CD8-positive, alpha-beta memory T cell (primary cell): ENCODE measurements at places on chromosomes 6 and 20. TPM values are rescaled to one million over a fixed set of nuclear protein-coding genes. Genes with fewer than 3 reads are reported as not detected.

- H3K36me3 ChIP-seq, result no peaks in the 10 kb centered on the region
- H3K27ac ChIP-seq, result no peak overlapping the region
- no peaks in the 10 kb centered on the region for H3K4me1 ChIP-seq
- H3K4me3 ChIP-seq, result no peak overlapping the region
These were observed 32.2 kb upstream of the ERVFRD-1 start for GRCh38 chr6:11143394-11144371.

Gene PRR18
- total RNA-seq, result 0.07 TPM

GRCh38 chr6:133208183-133208755 lies 32.9 kb upstream of the EYA4 start:
- H3K36me3 ChIP-seq, result no peaks in the 10 kb centered on the region
- no peak for DNase-seq
- H3K4me1 ChIP-seq, result no peaks in the 10 kb centered on the region
- no peaks in the 10 kb centered on the region for H3K27me3 ChIP-seq
- H3K4me3 ChIP-seq, result no peak overlapping the region
- H3K27ac ChIP-seq, result no peak overlapping the region

DNA sequence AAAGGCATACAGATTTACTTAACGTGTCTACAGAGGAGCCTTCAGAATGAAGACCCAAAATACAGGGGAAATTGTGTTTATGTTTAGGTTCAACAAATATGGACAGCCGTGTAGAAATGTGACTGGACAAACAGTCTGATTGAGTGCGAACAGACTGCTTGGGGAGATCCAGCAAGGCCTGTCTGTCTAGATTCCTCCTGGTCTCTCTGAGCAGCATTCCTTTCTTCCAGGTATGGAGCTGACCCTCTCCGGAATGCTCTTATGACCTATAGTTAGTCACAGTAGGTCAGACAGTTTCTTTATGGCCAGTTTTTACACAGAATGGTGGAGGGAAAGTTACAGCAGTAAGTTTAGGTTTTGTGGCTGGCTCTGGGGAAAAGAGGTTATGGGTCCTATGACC lies 9.0 kb downstream of the RIN2 start:
- no peaks in the 10 kb centered on the region for H3K4me1 ChIP-seq
- no peaks in the 10 kb centered on the region for H3K36me3 ChIP-seq
- H3K27me3 ChIP-seq, result no peaks in the 10 kb centered on the region
- H3K27ac ChIP-seq, result no peak overlapping the region
- H3K4me3 ChIP-seq, result no peak overlapping the region

Gene DCBLD1
- 4.1 TPM for total RNA-seq

Gene BPIFB1
- total RNA-seq, result not detected

DNA sequence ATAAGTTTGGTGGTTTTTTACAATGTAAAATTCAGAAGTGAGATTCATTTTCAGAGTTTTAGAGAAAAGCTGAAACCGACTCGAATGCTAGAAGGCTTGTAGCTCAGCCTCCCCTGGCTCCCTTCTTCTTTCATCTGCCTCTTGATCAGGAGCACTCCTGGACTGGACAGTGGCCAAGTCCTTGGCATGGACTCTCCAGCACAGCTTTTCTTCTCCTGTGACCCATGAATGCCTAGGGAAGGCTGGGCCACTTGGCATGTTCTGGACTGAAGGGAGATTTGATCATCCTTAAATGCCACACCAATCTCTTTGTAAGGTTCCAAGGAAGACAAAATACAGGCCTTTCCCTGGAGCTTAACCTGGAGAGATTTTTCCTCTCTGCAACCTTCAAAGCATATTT lies 384.0 kb upstream of the SASH1 start:
- no peaks in the 10 kb centered on the region for H3K4me1 ChIP-seq
- no peaks in the 10 kb centered on the region for H3K27me3 ChIP-seq
- DNase-seq, result no peak

Gene WFDC13
- total RNA-seq, result not detected

DNA sequence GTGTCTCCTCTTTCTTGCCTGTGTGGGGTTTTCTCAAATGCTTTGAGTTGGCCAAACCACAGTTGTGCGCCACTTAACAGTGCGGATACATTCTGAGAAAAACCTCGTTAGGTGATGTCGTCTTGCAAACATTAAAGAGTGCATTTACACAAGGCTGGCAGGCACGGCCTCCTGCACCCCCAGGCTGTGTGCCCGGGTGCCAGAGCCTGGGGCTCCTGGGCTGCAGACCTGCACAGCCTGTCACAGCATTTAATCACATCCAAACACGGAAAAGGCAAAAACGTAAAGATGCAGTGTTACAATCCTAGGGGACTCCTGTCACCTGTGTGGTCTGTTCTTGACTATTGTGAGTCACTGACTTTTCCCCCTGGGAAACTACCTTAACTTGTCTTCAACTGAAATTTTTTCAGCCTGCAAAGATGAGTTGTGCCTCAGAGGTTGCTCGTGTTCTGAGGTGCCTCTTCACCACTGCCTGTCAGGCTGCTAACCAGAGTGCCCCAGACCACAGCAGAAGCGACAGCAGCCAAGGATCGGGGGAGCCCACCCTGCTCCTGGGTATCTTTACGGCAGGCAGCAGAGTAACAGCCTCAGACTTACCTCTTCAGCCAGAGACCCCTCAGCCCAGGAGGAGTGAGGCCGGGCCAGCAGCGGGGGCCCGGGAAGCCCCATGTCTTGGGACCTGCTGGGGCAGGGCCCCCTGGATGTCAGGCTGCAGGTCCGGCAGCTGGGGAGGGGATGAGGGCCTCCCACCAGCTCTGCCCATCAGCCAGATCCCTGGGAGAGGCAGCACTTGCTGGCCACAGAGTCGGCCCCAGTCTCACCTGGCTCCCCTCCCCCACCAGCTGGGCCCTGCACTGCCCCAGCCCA lies 683 bp upstream of the C20orf204 start:
- H3K27me3 ChIP-seq, result no peaks in the 10 kb centered on the region
- H3K4me3 ChIP-seq, result no peak overlapping the region
- H3K36me3 ChIP-seq, result peaks cover 8% of the 10 kb centered on the region
- H3K27ac ChIP-seq, result peak overlapping the region; percentile 38
- peaks cover 52% of the 10 kb centered on the region for H3K4me1 ChIP-seq
- DNase-seq, result no peak
